SJCRH30 (cell line): ENCODE measurements at places on chromosomes 5 and 9. TPM values are rescaled to one million over a fixed set of nuclear protein-coding genes. Genes with fewer than 3 reads are reported as not detected.

DNA sequence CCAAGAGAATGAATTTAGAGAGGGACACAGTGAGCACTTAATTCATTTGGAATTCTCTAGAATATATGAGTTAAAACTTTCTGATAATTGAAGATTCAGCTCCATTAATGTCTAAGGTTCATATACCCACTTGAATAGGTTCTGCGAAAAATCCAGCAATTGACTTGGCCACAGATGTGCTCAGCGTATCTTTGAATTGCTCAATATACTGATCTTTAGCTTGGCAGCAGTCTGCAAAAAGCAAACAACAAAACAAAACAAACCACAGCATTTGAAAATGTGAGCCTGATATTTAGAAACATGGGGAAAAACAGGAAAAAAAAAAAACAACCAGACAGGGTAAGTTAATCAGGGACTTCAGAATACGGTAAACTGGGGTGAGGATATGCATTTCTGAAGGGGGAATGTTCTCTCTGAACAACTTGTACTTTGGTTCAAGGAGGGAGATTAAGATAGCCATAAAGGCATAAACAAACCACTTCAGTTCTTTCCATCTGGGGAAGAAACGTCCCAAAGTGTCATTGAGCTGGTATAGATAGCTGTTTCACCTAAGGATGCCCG, 21.4 kb downstream of the AGXT2 start:
- no peak for DNase-seq

DNA sequence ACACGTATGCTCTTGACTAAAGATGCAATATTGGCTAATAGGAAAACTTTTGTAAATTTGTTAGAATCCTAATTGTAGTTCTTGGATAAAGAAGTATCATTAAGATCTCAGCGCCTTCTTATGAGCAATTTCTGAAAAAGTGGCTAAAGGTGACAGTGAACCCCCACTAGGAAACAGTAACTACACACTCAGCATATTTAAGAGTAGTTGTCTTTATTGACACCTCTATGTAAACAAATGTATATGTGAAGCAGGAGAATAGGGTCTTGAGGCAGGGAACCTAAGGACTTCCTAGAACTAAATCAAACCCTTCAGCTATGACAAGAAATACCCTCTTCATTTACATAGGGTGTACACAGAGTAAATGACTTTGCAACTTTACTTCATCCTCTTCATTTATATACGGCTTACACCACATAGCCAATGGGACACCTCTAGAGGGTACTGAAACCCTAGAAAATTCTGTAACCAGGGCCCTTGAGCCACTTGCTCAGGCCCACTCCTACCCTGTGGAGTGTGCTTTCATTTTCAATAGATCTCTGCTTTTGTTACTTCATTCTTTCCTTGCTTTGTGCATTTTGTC, 2.8 kb downstream of the NIPSNAP3A start:
- no peak for DNase-seq

- DNase-seq, result no peak
These were observed 85.5 kb upstream of the ZNF169 start for GRCh38 chr9:94173632-94174031.

DNA sequence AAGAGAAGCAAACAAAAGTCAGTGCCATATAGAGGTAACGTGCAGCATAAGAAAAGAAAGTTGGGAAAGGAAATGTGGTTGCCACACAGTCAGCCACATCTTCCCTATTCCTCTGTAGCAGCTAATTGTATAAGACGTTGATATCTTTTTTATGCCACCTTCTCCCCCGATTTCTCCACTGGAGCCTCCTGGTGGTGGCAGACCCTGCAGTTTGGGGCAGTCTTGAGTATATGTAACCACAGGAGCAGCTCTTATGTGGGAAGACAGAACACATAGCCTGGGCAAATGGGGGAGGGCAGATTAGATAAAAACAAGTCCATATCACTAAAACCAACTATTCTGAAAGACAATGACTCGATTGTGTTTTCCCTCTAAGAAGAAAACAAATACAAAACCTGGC, 99.7 kb downstream of the PLCXD3 start:
- peak; percentile 15 for DNase-seq

DNA sequence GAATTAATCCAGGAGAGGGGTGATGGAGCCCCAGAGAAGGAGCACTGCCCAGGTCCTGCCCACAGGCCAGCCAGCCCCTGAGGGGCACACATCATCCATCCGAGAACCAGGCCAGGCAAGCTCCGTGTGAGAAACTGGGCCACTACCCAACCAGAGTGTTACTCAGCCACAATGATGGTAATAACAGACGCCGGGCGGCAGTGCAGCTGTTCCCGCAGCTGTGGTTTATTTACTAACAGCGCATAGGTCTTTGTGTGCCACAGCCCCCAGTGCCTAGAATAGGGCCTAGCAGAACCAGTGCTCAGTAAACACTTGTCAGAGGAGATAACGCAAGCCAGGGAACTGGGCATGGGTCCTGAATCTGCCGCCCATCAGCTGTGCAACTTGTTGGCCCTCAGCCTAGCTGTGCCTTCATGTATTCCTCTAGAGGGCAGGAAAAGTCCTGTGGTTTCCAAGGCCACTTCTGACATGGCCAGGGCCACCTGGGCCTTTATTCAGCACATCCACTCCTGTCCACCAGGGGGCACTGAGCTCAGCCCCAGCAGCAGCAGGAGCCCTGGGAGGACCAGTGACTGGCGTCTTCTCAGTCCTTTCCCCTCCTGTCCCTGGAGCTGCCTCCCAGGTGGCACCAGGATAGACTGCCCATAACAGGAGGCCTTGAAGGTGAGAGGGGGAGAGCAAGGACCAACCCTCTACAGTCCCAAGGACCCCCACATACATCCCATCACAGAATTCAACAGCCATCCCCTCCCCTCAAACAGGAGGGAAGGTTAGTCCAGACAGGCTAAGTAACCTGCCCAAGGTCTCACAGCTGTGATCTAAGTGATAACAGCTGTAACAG, 2.1 kb downstream of the MXD3 start:
- DNase-seq, result peak; percentile 85

DNA sequence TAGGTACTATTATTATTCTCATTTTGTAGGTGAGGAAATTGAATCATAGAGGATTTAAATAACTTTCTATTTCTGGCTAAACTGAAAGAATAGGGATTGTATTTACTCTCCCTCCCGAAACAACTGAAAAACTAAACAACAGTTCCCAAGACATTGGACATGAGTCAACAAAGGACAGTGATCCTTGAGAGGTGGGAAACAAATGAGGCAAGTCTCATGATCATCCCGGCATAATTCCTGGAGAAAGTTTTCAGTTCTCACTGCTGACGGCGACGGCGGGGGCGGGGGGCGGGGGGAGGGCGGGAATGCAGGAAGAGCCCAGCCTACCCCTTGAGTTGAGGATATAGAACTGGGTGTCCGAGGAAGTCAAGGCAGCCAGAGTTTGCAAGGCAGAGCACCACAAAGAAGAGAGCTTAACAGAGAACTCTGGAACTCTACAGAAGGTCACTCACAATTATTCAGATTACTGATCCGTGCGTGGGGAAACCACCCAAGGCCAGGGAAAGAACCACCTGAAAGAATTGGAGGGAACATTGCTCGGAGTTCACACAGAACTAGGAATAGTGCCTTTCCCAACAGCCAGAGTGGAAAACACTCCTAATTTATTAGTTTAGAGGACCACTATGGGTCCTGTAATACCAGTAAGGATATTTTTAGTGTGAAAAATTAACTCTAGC, 27.4 kb upstream of the WHRN start:
- no peak for DNase-seq

DNA sequence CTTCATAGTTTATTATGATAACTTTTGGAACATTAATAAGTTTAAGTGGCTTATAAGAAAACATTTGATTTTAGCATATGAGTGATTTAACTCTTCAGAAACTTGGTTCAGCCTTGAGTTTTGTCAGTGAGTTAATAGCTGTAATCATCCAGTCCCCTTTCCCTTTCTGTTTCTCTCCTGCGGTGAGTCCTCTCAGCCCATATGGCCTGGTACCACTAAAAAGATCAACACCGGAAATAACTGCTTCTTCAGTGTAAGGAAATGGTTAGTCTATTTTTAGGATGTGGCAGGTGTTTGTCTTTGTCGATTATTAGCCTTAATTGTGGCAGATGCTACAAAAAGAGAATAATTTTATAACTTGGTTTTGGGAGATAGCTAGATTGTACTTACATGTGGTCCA, 120.2 kb upstream of the GRHPR start:
- DNase-seq, result no peak

GRCh38 chr9:127139775-127140174, 17.3 kb upstream of the ANGPTL2 start:
- no peak for DNase-seq

GRCh38 chr5:159547466-159548195, 217.3 kb upstream of the IL12B start:
- DNase-seq, result peak; percentile 35

- no peak for DNase-seq
These were observed 61.4 kb downstream of the PGM5 start for GRCh38 chr9:68417762-68418161.

DNA sequence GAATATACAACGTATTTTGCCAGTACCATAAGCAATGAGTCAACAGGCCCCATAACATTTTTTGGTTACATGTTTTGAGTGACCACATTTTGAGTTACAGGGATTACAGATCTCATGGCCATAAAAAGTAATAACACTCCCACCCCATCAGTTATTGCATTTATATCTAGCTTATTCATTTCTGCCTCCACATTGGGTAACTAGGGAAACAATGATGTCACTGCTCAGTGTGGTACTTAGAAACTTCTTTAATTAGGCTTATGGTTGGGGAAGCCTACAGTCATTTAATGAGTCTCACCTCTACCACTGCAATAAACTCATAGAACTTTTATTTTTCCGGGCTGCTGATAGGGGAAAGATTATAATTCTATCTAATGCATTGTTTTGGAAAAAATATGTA, 39.9 kb upstream of the SMIM15 start:
- DNase-seq, result no peak

- no peak for DNase-seq
These were observed 8.5 kb downstream of the GOLPH3 start for GRCh38 chr5:32165597-32165996.

- no peak for DNase-seq
These were observed 616.3 kb downstream of the EBF1 start for GRCh38 chr5:158483281-158483860.

- no peak for DNase-seq
These were observed 377.7 kb upstream of the SMARCA2 start for GRCh38 chr9:1637401-1637800.

- peak; percentile 42 for DNase-seq
These were observed 209.0 kb downstream of the TTLL11 start for GRCh38 chr9:121884057-121884541.

DNA sequence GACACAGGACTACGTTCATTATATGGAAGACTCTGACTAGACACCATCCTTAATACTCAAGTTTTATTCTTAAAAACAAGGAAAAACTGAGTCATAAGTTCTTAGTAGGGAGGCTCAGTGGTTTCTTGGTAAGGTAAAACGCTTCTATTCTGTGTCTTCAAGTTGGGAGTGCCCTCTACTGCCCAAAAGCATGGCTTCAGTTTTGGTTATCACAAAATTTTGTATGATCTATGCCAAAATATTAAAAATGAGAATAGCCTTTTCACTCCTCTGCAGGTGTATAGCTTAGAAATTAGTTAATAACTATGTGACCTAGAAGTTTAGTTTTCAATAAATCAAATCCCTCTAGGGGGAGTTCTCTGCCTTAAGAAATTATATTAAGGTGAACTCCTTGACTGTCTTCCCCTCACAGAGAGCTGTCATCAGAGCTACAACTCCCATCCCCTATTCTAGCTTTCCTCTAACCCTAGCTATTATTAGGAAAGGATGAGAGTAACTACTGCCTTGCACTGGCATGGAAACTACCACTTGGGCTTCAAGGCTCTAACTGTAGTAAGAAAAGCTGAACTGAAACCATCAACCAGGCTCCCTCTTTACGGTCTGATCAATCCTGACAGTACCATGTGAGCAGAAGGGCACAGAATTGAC, 189.7 kb downstream of the GNAQ start:
- no peak for DNase-seq

DNA sequence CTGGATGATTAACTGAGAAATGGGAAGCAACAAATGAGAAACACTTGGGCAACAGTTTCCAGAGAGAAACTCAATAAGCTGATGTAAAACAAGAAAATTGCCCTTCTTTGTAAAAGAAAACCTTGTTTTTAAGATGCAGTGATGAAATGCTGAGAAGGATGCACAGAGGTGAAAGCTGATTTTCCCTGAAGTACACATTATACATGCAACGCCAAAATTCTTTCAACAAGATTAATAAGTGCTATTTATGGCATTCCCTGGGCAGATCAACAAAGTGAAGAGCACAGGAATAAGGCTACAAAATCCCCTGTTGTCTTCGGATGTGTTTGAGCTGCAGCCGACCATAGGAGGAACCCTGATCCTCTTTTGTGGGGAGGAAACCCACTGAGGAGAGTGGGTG, 208.0 kb upstream of the ANKH start:
- no peak for DNase-seq

DNA sequence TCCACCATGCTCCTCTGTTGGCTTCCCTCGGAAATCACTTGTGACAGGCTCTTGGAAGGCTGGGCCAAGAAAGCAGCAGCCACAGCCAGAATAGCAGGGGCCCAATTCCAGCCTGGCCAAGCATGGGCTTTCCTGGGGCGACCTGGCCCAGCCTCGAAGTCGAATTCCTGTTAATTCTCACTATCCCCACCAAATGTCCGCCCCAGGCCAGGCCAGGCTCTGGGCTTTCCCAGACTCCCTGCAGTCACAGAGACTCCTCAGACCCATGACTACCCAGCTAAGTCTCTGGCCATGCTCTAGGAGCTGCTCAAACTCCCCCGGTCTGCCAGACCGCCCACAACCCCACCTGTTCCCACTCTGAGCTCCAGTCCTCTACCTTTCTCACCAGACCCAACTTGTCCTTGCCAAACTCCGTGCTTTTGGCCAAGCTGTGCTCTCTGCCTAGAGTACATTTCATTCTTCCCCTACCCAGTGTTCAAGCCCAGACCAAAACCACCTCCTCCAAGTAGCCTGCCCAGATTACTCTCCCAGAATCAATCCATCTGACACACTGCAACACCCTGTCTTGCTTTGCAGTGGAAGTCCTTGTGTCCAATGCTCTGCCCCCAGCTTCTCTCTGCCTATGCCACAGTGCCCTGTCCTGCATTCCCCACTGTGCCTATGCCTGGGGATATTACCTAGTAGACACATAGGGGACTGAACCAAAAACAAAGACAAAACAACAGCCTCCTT, 26.2 kb downstream of the SHB start:
- no peak for DNase-seq

- no peak for DNase-seq
These were observed 12.8 kb upstream of the MACIR start for GRCh38 chr5:103245761-103246160.

Gene EIF4E1B
- total RNA-seq, result not detected in 2 replicates

Gene LCNL1
- not detected in 2 replicates for total RNA-seq

Gene GDF9
- total RNA-seq, result 0.20 and 0.57 TPM in 2 replicates

Gene FGF10
- 0.49 TPM in 1 of 2 replicates, not detected in the other for total RNA-seq

Gene GRIA1
- total RNA-seq, result not detected in 2 replicates

Gene C9
- not detected in 2 replicates for total RNA-seq

Gene CERCAM
- total RNA-seq, result 27.7 and 28.0 TPM in 2 replicates
